Fibroblast of upper back skin (primary cell): ENCODE measurements at places on chromosomes 5 and 9.

DNA sequence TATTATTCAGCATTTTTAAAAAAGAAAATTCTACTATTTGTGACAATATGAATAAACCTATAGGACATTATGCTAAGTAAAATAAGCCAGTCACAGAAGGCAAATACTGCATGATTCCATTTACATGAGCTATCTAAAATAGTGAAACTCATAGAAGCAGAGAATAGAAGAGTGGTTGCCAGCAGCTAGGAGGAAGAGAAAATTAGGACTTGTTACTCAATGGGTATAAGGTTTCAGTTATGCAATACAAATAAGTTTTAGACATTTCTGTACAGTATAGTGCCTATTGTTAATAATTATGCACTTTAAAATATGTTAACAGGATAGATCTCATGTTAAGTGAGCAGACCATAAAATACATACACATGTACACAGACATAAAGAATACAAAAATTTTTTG lies 73.8 kb upstream of the SPINK5 start:
- DNase-seq: no peak

GRCh38 chr5:95739857-95740256 lies 8.7 kb downstream of the RHOBTB3 start:
- DNase-seq: no peak

- peak; percentile 45 for DNase-seq
Measured at GRCh38 chr5:97192580-97193354, 9.7 kb upstream of the RIOK2 start.

- DNase-seq: no peak
Measured at GRCh38 chr5:63025679-63026078, 447.1 kb downstream of the LRRC70 start.

GRCh38 chr5:54463713-54464112 lies 8.2 kb downstream of the HSPB3 start:
- DNase-seq: no peak

- DNase-seq: no peak
Measured at GRCh38 chr5:111472096-111472495, 40.2 kb downstream of the STARD4 start.

DNA sequence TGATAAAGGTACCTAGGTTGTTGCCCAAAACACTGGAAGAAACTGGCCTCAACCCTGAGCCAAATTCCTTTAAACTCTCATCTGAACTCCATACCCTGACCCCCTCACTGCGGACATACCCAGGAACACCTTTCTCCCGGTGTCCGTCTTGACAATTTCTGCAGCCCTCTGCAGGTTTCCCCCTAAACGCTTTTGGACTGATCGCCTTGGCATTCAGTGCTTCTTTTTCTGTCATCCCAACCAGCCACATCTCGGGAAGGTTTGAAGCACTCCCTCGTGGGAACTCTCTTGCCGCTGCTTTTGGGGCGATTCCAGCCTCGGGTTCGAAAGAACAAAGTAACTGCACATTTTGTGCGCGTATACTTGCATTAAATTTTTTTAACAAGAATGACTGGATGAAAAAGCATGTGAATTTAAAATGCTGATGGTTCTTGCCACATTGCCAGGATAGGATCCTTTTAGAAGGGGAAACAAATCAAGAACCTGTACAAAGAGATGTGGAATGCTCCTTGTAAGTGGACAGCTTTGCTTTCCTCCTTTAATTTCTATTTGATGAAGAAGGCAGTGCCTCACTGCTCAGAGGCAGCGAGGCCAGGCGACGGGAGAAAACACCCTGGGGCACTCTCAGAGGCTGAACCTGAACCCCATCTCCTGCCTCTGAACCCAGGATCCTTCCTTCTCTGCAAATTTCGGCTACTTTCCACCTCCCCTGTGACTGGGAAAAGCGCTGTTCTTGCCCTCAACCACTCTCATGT lies 615 bp downstream of the PSMD5 start:
- DNase-seq: peak; percentile 3

DNA sequence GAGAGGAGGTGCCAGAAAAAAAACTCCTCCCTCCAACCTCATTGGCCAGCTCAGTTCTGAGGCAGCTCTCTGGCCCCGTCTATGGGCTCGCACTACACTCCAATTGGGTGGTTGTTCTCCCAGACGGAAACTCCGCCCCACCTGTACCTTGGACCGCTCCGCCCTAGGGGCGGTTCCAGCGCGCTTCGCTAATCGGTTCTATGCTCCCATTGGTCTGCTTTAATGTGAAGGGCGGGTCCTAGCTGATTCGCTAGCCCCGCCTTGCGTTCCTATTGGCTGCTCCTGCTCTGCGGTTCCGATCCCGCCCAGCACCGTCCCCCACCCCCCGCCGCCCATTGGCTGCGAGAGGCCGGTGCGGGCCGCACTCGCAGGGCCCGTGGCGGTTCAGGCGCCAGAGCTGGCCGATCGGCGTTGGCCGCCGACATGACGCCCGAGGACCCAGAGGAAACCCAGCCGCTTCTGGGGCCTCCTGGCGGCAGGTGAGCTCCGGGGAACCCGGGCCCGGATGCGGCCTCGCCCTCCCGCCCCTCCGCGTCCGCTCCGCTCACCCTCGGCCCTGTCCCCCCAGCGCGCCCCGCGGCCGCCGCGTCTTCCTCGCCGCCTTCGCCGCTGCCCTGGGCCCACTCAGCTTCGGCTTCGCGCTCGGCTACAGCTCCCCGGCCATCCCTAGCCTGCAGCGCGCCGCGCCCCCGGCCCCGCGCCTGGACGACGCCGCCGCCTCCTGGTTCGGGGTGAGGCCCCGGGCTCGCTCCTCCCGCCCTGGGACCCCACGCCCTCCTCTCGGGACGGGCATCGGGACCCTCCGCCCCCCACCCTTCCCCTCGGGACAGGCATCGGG lies at the start of gene SLC2A8:
Gene SLC2A8 (plus strand): TSS at position 362 of the 838 bp plus-strand sequence. CDS start 62 bp downstream, at position 424.
- DNase-seq: peak; percentile 96

GRCh38 chr5:125056671-125057485 lies 310.4 kb upstream of the ZNF608 start:
- DNase-seq: no peak

DNA sequence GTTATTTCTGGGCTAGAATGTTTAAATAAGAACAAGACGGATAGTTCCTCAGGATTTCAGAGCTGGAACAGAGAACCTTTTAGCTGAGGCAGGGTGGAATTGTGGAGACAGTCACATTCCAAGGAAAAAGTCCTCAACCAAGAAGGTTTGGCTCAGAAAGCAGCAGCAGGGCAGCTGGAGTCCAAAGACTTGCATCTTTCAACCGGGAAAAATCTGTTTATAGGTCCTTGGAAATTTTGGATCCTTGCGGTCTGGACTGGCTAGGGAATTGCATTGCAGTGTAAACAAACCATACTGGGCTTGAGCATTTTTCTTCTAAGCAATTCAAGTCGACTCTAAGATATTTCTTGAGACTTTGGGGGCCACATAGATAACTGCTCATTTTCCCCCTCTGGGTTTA lies 40.8 kb upstream of the HMHB1 start:
- peak; percentile 37 for DNase-seq

- peak; percentile 61 for DNase-seq
Measured at GRCh38 chr5:78501411-78502352, 141.3 kb downstream of the SCAMP1 start.

DNA sequence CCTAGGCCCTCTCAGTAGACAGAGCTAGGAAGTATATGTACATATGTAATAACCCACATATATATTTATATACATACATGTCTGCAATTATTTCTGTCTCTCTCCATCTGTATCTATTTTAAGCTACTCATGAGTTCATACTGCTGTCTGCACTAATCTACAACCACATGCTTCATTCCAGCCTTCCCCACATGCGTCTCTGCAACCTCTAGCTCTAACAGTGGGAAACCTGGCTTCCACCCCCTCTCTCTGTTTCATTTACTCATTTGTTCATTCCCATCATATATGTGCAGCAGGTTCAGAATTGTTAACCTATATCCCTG lies 23.3 kb downstream of the DCANP1 start:
- DNase-seq: peak; percentile 50

DNA sequence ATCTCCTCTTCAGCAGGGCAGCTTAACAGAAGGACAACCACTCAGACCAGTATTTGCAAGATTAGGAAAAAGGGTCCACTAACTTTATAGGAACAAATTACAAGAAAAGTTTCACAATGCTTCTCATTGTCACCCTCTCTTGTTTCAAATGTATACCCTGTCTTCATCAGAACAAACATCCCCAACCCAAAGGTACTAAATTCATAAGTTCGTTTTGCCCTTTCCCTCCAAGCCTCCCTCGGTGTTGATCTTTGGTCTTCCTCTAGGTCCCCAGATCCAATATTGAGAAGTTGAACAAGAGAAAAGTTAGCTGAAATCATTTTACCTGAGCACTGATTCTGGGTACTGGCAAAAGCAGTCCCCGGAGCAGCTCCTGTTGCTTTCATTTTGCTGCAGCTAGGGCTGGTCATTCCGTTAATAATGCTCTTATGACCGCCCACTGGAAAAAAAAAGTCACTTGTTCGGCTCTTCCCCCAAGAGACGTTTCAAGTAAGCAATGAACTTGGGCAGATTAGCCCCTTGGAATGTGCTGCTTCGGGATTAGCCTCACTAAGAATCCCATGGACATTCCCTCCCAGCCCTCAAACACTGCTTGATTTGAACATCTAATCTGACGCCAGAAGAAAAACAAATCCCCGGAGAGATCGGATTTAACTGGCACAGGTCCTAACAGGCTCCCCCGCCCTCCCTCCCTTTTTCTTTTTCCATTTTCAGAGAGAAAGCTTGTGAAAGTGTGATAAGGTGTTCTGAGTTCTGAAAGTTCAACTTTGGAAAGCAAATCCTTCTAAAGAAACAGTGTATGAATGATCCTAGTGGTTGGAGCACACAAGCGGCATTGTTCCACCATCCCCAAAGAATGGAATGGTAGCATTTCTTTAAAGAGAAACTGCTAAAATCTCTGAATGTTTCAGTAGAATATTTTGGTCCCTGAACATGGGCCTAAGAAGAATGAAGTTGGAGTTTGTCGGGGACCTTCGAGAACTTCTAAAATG lies 252.5 kb downstream of the TRPM3 start:
- no peak for DNase-seq

DNA sequence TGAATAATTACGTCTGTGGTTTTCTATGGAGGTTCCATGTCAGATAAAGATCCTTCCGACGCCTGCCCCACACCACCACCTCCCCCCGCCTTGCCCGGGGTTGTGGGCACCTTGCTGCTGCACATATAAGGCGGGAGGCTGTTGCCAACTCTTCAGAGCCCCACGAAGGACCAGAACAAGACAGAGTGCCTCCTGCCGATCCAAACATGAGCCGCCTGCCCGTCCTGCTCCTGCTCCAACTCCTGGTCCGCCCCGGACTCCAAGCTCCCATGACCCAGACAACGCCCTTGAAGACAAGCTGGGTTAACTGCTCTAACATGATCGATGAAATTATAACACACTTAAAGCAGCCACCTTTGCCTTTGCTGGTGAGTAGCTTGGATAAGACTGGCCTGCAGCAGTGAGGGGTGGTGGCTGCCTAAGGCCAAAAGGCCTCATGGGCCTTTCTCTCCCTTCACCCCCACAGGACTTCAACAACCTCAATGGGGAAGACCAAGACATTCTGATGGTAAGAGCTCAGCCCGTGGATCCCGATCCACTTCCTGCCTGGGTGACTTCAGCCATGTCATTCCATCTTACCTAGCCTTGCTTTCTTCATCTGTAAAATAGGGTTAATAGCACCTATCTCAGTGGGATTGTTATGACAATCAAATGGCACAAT lies at the start of gene IL3:
Gene IL3 (plus strand): TSS at position 155 of the 661 bp plus-strand sequence. CDS start 52 bp downstream, at position 207.
- DNase-seq: no peak

DNA sequence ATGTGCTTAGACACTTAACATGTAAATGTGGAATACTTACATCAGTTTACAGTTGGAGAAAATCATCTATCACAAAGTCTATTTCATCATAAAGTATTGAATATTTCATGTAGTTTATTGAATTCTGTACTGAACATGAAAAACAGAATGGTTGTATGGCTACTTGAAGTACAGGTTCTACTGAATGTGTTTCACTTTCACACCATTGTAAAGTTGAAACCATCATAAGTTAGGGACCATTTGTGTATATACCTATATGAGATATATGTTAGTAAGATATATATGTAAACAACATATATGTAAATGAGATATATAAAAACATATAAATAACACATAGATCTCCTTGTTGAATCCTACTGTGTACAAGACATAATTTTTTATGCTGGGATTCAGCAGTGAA lies 63.0 kb upstream of the TAF11L2 start:
- no peak for DNase-seq

- no peak for DNase-seq
Measured at GRCh38 chr5:10173716-10174115, 76.0 kb downstream of the ATPSCKMT start.

GRCh38 chr5:107661038-107661649 lies 9.6 kb downstream of the EFNA5 start:
- no peak for DNase-seq

DNA sequence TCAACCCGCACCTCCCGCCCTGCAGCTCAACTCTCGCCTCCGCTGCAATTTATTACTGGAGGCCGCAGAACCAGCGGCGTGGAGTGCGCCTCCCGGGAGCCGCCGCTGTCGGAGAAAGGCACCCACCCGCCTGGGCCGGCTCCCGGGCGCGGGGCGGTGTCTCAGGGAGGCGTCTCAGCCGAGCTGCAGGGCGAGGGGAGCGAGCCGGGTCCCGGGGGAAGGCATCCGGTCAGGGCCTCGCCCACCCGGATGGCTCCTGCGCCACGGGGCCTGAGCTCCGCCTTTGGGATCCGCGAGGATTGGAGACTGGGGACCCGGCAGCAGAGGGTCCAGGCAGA lies 32.9 kb downstream of the TSPAN17 start:
- DNase-seq: no peak

DNA sequence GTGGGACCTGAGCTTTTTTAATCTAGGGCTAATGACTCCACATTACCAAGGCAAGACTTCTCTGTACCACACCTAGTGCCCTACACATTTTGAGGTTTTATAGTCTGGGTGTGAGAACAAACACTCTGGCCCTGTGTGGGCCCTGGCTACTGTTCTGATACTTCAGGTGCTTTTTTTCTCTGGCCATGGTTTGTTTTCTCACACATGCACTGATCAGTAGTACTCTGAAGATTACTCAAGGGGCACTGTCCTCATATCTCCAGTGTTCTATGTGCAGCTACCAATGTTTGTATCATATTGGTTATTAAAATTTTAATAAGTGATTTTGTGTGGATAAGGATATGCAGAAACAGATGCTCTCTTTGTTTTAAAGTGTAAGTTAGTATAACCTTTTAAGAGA lies 5.9 kb upstream of the C9orf40 start:
- DNase-seq: no peak

GRCh38 chr9:104934691-104935500 lies 6.9 kb upstream of the ABCA1 start:
- DNase-seq: peak; percentile 41

DNA sequence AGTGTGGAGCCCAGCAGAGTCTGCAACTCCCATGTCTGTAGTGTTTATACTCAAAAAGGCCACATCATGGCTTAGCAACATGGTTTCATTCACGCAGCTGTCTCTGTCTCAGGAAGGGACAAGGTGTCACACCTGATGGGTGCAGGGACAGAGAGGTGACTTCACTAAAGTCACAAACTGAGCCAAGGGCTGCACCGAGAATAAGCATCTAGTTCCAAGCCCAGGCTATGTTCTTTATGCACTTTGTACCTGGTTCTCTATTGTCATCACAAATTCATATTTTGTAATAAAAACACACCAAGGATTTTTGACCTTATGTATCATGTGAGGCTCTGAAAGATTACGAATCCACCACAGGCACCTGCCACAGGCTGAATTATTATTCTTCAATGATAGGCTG lies 64.9 kb upstream of the STK32A start:
- DNase-seq: no peak
